ENCODE measurements at places on chromosomes 12 and 14.
A peak's percentile ranks its signal among the peaks of the same experiment; 100 is the strongest.

GRCh38 chr12:57551637-57552305 is 1.9 kb downstream of the KIF5A start:
- no peak for DNase-seq

GRCh38 chr12:6603095-6603567 is 4.0 kb downstream of the CHD4 start:
- DNase-seq = peak; percentile 26

- DNase-seq = no peak
Measured at GRCh38 chr14:100291305-100292075, 14.8 kb downstream of the SLC25A29 start.

- no peak for DNase-seq
Measured at GRCh38 chr12:130677957-130678558, 38.0 kb downstream of the RIMBP2 start.

DNA sequence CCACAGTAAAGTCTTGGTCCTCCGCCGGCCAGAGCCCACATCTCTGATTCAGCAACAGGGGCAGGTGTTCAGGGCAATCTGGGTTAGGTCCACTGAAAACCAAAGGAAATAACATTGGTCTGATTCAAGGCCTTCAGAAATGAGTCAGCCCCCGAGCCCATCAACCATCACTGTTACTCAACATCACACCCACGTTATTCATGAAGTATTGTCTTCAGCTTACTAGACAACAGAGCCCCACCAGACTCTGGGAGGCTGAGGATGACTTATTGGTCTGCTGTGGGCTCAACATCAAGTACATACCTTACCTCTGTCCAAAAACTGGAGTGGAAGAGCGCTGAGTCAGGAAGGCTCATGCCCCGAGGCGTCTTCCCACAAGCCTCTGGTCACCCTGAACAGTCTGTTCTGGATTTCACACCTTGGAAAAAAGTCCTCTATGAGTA is 97.5 kb downstream of the ZFP36L1 start:
- DNase-seq = peak; percentile 100

- no peak for DNase-seq
Measured at GRCh38 chr12:117803001-117803400, 165.8 kb downstream of the KSR2 start.

GRCh38 chr14:76908834-76909233 is 82.6 kb downstream of the LRRC74A start:
- no peak for DNase-seq

DNA sequence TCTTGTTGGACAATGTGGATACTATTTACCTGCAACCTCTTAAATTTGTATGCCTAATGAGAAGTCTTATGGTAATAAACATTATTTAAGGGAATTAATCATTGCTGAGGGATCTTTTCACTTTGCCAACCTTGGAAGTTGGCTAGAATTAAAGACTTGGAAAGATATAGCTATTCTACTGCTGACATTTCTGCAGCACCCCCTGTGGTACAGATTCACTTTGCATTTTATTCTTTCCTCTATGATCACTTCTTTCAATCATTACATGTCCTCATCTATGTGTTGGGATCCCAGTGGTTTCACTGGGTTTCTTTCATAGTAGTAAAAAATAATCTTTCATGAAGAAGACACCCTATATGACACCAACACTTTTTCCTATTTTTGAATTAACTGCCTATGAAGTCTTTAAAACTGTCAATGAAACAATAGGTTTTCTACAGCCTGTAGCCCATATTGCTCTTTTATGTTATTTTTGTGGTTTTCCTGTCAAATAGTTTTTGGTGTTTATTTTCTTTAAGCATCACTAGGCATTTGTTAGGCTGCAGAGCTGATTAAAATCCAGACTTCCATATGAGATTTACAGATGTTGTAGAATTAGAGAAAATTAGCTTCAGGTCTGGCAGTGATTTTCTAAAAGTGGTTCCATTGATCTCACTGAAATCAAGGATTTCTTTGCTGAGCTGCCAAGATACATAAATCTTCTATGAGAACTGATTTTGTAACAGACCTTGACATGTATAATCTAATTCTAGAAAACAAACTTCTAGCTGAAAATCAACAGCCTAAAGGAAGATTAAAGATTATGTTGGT is 256.1 kb downstream of the NAV3 start:
- peak; percentile 14 for DNase-seq

GRCh38 chr12:114131824-114132223 is 165.7 kb upstream of the RBM19 start:
- DNase-seq = no peak

DNA sequence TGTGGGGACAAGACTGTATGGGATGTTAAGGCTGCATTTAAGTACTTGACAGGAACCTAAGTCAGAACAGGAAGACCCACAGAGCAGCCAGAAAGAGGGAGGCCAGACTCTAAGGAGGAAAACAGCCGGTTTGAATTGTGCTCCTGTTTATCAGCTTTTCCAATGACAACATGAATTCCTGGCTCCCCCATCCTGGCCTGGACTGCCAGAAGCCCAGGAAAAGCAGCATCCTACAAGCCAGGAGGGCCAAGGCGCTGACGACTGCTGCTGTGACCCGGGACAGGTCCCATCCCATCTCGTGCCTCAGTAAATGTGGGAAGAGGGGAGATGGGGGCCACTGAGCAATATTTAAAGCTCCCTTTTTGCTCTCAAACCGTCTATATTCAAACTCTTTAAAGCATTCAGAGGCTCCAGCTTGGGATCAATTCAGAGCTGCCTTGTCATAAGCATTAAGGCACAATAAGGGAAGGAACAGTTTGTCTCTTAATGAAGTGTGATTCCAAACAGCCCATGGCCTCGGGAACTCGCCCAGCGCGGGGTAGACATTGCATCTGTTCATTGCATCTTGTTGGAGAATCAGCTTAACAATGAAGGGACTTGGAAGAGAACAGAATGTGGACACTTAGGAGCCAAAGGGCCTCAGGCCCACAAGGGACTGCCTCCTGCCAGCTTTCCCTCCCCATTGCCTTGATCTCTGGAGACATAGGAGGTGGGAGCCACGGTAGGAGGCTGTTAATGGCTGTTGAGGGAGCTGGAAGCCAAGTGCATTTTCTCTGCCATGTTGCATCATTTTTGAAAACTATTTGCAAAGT is 49.6 kb downstream of the CMKLR1 start:
- no peak for DNase-seq

- no peak for DNase-seq
Measured at GRCh38 chr12:113366827-113367226, 8.4 kb downstream of the PLBD2 start.

GRCh38 chr14:60085085-60085484 is 6.6 kb upstream of the PCNX4 start:
- no peak for DNase-seq

DNA sequence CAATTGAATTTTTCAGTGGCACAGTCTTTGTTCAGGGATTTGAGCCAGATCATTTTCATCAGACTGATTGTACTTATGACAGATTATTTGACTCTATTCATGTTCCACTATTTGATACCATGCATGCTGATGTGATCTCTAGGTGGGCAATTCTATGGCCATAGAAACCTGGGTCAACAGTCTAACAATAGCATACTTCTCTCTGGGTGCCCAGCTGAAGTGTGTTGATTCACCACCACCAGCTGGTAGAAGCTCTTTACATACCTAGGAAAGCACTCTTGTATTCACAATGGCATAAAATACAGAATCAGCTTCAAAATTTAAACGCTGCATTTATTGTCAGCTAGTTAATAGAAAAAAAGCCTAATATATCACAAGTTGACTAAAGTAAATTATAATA is 90.2 kb upstream of the TMTC2 start:
- no peak for DNase-seq

DNA sequence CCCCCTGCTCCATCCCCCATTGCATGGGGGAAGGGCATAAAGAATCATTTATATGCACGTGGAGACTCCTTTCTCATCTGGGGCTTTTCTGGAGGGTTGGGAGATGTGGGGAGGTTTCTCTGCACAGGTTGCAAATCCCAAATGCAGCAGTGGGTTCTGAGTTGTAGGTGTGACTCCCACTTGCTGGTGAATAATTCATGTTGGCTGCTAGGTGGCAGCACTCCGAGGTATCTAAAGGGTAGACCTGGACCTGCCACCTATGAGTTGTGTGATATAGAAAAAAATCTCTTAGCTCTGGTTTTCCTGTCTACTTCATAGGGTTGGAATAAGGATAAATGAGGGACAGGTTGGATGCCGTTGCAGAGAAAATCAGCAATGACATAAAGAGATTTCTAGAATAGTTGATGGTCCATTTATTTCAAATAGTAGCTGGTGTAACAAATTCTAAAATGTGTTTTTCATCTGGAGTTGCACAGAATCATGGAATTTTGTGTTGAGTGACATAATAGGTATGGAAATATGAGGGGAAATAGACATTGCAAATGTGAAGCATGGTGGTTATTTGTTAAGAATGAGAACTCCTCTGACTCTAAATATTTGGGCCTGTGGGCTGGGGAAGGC is 4.6 kb downstream of the MARCHF9 start:
- peak; percentile 48 for DNase-seq

DNA sequence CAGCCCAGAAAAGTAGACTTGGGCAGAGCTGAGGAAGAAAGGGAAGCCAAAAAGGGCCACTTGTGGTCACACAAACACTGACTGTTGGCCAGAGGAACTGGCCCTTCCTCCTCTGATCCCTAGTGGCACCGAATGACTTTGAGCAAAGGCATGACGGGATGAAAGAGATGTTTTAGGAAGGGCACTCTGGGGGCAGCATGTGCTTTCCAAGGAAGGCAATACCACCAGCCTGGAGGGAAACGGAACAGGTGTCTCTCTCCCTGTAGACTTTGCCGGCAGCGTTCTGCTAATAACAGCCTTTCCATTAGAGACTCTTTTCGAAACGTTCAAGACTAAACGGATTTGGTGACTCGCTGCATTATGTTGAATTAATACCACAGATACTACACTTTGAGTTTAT is 12.3 kb upstream of the FBXO21 start:
- no peak for DNase-seq

DNA sequence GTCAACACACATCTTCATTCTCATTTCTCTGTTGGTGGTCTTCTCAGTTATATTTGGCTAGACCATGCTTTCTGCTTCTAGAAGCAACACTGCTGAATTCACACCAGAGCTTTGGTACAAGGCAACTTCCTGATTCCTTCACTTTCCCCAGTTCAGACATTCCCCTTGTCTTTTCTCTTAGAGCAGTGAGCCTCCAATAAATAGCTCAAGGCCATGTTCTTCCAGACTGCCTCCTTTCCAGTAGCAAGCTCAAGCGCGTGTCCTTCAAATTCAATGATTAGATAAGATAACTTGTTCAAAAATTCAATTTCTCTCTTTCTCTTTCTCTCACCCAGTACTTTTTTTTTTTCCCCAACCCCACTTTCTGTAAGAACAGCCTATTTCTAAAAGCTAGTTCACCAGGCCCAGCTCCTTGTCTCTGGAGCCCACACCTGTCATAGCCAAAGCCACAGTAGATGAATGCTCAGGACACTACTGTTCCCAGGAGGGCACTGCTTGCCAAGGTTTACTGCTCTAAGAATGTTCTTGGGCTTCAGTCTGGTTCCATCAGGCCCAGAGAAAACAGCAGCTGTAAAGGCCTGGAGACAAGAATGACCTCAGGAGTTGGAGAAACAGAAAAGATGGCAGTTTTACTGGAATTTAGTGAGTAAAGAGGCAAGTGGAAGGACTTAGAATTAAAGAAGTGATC is 17.7 kb downstream of the TBK1 start:
- no peak for DNase-seq

DNA sequence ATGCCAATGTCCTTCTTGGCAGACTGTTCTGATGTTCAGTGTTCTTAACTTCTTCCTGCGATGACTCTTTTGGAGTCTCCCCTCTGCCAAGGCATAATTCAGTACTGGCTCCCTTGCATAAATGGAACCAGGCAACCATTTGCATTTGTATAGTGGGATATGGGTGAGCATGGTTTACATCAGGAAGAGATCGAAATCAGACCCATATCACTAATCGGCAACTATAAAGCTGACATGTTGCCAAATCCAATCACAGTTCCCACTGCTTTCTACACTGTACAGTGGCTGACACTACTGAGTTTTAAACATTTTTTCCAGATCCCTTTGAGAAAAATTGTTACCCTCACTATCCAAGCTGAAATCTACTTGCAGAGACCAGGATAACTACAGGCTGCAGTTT is 83.8 kb downstream of the KITLG start:
- DNase-seq = no peak

- peak; percentile 29 for DNase-seq
Measured at GRCh38 chr12:18897823-18898222, 159.9 kb downstream of the CAPZA3 start.

DNA sequence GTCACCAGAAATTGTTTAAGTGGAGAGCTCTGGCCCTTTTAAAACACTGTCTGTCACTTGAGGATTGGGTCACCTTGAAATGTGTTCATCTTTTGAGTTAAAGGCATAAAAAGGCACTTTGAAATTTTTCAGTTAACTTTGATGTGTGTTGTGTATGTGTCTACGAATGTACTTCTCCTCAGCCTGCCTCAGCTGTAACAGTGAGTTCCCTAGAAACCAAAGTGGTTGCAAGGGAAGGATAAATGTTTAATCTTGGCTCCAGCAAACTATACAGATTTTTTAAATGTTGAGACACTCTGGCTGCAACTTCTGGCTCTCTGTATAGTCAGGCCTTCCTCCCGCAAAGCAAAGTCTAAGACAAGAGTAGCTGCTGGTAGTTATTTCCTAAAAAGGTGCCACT is 8.3 kb downstream of the DERA start:
- no peak for DNase-seq

DNA sequence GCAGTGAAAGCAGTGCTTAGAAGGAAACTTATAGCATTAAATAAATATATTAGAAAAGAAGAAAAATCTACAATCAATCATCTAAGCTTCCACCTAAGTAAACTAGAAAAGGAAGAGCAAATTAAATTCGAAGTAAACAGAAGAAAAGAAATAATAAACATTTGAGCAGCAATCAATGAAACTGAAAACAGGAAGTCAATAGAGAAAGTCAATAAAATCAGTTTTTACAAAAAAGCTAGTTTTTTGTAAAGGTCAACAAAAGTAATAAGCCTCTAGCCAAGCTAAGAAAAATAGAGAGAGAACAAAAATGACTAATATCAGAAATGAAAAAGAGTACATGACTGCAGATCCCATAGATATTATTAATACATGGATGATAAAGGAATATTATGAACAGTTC is 34.2 kb upstream of the KTN1 start:
- no peak for DNase-seq

DNA sequence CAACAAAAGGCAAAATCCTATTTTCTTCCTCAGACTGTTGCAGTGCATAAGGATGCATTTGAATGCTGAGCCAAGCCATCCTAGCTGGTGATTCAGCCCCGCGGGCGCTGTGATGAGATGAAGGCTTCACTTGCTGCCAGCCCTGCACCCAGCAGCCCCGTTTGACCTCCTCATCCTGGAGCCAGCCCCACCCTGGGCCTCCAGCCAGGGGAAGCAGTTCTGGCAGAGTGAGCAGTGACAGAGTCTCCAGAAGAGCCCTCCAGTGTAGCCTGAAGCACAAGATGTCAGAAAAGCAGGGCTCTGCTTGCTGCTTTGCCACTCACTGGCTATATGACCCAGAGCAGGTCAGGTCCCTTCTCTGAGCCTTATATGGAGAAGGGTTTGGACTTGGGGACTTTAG is 96.2 kb upstream of the HSPB8 start:
- DNase-seq = no peak

- DNase-seq = peak; percentile 76
Measured at GRCh38 chr12:60205500-60205899, 609.7 kb downstream of the SLC16A7 start.

Data from M059J (cell line).